Adipocyte (in vitro differentiated cells): ENCODE measurements at places on chromosomes 3 and 15.

DNA sequence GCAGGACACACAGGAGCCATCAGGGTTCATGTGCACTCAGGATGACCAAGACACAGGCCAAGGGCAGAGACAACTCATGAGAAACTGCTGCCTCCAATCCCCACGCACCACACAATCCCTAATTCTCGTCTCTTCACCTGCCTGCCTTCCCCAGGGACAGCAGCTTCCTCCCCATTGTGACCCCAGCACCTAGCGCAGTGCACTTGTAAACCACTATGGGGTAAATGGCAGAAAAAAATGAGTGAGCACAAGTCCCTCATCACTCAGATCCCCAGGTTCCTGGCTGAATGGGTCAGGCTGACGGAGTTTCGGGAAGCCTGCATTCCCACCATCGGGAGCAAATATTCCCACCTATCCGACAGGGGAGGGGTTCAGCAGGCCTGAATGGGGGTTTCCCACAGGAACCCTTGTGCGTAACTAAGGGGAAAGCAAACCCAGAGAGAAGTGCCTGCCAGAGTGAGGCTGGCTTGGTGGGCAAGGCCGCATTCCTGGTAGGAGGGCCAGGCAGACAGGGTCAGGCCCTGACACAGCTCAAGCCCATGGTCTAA, 18.8 kb downstream of the PLXNB1 start:
- no peak for DNase-seq

DNA sequence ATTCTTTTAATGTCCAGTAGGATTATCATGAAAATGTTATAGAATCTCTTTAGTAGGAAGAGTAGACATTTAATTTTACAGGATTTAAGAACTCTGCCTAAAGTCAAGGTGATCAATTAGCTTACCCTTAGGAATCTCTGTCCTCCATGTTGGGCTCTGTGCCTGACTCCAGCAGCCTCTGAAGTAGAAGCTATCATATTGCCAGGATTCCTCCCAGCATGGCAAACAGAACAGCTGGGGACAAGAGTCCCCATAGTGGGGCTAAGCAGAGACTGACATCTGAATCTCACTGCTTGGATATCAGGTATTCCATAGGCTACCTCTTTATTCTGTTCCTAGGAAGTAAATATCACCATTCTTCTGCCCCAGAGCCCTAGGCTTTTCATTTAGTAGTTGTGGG, 1.5 kb downstream of the SLC15A2 start:
- DNase-seq = no peak

DNA sequence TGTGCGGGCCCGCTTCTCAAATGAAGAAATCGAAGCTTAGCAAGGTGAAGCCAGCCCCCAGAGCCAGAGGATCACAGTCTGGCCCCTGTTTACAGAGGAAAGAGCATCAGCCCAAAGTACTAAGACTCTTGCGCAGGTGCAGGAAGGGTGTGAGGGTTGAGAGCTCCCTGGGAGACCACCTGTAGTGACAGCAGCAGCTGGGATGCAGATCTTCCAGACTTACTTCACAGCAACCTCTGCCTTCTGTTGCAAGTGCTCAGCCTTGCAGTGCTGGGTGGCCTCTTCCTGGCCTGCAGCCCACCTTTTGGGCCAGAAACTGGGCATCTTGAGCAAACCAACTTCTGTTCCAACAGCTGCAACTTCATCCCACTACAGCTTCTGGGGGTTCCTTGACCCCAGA, 19.7 kb downstream of the SPATA12 start:
- DNase-seq = no peak

DNA sequence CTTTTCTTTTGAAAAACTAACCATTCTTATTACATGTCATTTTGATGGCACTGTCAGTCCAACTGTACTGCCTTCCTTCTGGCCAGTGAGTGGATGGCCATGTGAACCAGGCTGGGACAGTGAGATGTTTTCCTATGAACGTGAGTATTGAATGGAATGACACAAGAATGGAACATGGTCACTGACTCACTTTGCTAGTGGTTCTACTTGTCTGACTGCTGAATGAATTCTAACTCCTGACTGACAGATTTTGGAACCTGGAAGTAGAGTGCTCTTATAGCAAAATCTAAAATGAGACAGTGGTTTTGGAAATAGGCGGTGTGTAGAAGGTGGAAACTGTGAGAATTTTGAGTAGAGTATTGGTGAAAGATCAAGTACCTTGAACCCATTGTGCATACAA, 606.9 kb upstream of the KCNMB2 start:
- DNase-seq = no peak

GRCh38 chr15:41336549-41336948, 3.9 kb downstream of the NUSAP1 start:
- no peak for DNase-seq

- peak; percentile 22 for DNase-seq
Measured at GRCh38 chr15:28912422-28912821, 26.6 kb downstream of the APBA2 start.

DNA sequence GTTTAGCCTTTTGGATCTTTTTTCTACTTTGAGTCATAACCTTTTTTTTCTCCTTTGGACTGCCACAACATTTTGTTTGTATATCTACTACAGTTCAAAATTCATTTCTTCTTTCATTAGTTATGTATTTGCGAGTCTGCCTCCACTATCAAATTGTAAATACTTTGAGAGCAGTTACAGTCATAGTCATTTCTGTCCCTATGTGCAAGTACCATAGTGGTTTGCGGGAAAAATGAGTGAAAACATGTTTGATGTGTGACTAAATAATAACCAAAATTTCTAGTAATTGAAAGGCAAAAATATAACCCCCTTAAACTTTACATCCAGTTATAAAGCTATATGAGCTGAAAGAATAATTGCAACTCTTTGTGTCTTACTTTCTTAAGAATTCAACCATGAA, 45.8 kb upstream of the CCDC50 start:
- DNase-seq = no peak

DNA sequence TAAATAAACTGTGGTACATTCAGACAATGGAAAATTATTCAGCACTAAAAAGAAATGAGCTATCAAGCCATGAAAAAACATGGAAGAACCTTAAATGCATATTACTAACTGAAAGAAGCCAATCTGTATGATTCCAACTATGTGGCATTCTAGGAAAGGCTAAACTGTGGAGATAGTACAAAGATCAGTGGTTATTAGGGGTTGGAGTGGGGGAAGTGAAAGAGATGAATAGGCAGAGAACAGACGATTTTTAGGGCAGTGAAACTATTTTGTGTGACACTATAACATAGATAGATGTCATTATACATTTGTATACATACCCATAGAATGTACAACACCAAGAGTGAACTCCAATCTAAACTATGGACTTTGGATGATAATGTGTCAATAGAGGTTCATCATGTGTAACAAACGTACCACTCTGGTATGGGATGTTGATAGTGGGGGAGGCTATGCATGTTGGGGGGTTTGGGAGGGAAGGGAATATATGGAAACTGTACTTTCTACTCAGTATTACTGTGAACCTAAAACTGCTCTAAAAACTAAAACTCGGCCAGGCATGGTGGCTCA, 29.0 kb downstream of the RAB27A start:
- no peak for DNase-seq
